ENCODE measurements at places on chromosomes 7 and 10.

DNA sequence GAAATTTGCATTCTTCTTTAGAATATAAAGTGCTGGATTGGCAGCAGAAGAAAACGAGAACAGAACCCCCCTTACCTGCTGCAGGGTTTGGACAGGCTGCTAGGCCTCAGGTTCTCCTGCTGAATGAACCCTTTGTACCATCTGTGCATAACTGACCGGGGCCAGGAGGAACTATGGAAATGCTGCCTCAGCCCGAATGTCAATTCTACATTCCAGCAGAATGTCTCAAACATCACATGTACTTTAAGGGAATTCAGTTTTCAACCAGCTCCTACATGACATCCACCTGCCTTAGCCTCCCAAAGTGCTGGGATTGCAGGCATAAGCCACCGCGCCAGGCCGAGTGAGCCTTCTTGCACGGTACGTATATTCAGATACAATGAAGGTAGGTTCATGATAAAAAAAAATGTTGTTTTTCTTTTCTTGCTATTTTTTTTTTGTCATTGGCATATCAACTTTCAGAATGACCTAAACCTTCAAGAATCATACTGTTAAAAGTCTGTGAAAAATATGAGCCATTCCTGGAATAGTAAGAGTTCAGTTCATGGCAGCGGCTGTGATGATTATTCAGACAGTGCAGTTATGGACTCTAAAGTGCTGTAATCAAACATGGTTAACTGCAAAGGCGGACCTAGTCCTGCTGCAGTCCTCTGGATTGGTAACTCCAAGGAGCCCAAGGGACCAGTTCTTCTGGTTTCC lies 84.4 kb upstream of the TNS3 start:
- DNase-seq = no peak

DNA sequence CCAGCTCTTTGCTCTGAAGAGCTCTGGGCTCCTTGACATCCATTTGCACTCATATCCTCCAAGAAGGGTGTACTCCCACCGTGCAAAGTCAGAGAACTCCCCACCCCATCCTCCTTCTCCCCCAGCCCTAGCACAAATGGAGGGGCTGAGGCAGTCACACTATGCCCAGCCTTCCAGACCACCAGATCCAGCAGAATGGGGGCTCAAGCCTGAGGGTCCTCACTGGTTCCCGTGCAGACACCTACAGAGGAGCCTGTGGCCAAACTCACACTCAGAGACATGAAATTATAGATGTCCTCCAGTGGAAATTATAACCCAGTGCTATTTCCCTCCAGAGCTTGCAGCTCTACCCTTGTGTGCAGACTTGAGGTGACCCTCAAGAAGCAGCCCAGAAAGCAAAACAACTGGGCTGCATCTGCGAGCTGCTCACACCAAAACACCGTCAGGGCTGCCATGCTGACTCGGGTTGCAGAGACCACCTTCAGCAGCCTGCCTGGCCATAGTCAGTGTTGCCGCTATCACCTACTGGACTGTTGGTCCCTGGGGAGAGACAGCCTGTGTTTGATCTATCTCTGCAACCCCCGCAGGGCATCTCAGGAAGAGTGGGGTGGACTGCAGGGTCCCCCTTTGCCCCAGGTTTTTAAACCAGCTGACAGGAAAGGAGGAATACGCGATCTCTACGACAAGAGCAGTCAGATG lies 7.4 kb downstream of the ZNF488 start:
- DNase-seq = no peak

DNA sequence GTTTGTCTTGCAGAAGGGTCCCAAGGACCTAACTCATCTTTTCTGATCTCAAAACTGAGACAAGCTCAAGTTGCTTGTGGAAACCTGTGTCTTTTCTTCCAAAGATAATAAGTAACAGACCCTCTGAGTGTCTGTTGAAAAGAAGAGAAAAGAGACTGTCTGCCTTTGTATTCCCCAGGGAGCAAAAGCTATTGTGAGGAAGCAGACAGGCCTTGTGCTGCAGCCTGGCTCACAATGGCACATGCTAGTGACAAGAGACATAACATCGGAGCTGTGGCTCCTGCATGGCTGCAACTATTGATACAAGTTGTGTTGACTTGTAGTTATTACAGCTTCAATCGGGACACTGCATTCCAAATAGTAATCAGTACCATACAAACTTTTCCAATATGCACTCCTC lies 202.9 kb downstream of the DKK1 start:
- DNase-seq = no peak

DNA sequence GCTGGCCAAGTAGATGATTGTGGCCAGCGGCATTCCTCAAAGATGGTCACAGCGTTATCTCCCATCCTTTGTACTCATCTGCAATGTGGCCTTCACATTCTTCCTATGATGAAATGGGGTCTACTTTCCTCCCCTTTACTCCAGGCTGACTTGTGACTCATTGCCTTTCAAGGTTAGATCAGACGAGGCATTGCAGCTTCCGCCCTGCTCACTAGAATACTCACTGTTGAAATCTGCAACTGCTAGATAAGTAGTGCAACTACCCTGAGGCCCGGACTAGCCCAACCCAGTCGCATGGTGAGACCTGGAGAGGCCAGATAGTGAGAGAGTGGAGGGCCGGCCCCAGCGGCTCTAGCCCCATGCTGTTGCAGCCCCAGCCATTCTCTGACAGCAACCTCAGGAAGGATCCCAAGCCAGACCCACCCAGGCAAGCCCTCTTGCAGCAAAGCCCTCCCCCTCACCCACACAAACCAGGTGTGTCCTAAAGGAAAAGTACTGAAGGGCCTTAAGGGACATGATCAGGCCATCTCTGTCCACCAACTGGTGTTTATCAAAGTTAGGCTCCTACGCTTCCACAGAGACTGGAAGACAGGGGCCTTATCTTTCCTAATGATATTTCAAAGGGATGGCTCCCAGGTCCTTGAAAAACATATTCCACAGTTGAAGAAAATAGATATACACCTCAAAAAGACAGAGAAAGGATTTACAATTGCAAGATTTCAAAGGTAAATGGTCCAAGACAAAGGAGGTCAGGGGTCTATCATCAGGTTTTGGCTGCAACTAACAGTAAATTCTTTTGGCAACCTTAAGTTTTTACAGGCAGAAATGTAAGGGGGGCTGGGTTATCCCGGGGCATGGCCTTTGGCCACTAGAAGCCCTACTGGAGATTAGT lies 107.2 kb upstream of the TRIM24 start:
- no peak for DNase-seq

DNA sequence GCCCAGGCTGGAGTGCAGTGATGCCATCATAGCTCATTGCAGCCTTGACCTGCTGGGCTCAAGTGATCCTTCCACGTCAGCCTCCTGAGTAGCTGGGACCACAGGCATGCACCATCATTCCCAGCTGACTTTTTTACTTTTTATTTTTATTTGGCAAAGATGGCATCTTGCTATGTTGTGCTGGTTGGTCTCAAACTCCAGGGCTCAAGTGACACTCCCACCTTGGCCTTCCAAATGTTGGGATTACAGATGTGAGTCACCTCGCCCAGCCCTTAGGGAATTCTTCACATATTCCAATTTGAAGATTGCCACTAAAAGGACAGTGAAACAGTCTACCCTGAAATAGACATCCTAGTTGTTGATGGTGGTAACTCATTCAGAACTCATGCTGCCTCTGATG lies 27.7 kb downstream of the SUGCT start:
- no peak for DNase-seq

- no peak for DNase-seq
Measured at GRCh38 chr7:110590415-110590814, 500.5 kb upstream of the LRRN3 start.

DNA sequence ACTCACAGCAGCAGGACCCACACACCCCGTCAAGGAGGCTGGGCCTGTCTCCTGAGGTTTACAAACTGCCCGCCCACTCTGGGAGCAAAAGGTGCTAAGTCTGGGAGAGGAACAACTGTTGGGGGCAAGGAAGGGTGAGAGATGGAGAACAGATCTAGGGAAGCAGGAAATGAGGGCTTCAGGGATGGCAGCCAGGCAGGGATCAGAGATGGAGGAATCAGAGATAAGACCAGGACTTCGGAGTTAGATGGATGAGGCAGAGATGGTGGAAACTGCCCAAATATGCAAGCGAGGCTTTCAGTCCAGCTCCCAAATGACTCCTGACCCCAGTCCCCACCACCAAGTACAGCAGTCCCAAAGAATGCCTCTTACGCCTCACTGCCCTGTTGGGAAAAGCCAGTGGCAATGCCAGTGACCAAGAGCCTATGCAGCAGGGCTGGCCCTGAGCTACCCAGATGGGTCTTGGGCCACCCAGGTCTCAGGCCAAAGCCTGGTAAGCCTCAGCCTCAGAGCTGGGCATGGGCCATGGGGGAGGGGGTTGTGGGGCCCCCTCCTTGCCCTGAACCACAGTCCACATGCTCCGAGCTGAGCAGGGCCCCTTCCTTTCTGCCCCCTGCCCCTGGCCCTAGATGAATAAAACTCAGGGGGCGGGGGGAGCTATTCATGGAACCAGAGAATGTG lies 39.5 kb upstream of the SLF2 start:
- no peak for DNase-seq

DNA sequence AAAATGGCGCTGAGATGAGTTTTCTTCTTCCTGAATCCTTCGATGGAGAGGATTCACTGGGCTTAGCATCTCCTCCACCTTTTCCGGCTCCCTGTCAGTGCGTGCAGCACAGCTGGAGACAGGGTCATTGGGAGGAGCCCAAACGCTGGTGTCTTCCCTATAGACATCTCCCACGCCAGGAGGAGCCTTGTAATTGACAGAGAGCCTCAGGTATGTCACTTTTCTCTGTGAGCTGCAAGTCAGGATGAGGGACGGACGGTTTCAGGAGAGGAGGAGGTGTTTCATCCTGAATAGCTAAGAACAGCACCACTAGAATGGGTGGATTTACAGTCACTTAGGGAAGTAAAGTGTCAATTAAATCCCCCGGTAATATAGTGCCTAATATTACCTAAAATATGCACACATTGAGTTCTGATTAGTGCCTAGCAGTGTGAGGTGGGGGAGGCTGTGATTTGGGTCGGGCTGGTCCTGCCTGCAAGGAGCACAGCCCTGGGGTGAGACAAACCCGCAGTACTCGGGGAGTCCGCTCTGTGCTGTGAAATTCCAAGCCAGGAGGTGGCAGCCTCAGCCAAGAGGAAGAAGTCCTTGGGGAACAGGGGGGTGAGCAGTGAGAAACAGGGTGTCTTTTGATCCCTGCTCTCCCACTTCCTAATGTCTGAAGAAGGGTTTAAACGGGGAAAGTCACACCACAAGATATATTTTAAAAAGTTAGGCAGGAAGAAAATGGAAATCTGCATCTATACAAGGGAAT lies 28.2 kb downstream of the IL15RA start:
- peak; percentile 51 for DNase-seq

- DNase-seq = peak; percentile 59
Measured at GRCh38 chr7:69775231-69775771, 177.0 kb downstream of the AUTS2 start.

GRCh38 chr10:27659786-27660185 lies 85.8 kb downstream of the MKX start:
- DNase-seq = no peak

- no peak for DNase-seq
Measured at GRCh38 chr7:157771-158625, 34.4 kb upstream of the FAM20C start.

DNA sequence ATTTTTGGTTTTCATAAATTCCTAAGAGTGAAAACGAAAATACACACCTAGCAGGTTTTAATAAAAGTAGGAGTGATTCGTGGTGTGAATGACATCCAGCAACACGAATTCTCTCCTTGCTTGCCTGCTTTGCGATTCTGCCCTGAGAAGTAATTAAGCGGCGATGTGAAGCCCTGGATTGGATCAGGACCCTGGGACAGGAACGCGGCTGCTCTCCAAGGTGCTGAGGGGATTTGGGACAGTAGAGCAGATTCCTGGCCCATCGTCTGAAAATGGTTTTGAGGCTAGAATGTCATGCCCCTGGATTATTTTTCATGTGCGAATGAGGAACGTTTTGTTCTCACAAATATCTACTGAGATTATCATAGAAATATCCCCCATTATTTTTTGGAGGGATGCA lies 7.8 kb downstream of the NPS start:
- peak; percentile 57 for DNase-seq

DNA sequence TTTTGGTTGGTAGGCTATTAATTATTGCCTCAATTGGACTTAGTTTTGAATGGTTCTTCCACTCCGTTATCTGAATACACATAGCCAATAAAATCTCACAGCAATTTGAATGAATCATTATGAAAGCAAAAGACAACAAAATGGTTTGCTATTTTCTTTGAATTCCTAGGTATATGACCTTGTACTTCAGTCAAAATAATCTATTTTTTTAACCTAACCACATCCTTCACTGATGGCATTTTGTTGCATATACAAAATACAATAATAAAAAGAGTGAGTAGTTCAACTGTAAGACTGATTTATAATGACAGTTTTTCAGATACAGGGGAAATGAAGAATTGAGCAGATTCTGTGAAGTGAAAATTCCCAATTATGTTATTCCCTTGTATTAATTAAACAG lies 433.1 kb downstream of the HTR7 start:
- DNase-seq = no peak

DNA sequence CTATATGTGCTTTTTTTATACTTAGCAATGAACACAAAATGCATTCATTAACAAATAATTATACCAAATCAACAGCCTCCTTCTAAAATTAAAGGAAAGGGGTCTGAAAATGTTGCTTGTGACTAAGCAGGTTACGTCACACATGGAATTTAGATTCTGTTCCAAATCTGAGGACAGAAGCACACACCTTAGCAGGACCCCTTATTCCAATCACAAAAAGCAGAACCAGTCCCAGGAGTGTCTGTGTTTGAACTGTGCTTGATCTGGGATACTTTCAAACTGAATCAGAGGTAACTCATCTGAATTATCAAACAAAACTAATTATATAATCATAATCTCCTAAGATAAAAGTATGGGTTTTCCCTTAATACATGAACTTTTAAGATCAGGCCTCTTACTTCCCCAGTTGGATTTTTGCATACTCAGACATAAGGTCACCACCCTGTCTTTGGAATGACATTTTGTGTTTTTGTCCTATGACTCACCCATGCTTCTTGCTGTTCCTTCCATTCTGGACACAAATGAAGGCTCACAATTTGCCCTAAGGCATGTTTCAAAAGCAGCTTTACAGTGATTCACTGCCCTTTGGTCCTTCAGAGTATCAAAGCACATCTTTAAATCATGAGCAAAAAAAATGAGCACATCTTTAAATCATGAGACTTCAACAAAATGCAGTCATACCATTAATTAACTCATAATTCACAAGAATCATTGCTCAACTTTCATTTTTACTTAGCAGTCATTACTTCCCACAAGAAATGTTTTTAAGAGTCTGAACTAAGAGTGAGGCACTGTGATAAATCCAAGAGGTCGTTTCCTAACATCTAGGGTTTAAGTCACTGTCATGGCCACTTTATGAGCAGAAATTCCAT lies 35.5 kb downstream of the SEMA3C start:
- no peak for DNase-seq

DNA sequence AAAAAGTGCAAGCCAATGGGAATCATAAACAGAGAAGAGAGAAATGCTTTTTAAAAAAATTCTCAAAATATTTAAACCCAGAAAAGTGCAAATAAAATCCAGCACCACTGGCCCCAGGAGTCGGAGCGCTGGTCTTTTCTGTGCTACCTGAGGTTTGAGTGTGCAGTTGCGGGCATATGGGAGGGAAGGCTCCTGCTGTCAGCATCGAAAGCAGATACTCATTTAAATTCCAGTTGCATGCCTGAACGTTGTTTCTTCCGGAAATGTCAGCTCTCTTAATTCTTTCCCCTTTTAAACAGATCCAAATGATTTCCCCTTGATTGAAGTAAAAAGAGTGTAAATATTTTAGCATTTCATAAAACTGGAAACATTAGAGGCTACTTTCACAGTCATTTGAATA lies 240.5 kb upstream of the GPR26 start:
- DNase-seq = no peak
